ENCODE measurements at places on chromosomes 13 and 19.

- DNase-seq = no peak
These were observed 19.1 kb downstream of the DNAJC15 start for GRCh38 chr13:43042410-43042921.

DNA sequence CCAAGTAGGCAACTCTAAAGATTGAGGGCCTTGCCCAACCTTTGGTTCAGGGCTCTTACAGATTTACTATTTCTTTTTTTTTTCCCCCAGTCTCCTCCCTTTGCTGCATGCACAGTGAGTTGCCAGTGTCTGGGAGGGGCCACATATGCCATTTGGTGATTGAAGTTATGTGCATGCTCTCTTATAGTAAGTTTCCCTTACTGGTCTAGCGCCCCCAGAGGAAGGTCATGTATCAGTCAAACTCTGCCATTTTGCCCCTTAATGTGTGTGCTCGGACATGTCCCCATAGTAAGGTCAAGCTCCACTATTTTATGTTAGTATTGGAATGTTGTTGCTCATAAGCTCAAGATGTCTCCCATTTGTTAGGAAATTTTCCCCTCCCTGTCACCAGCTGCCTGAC is 1138.0 kb upstream of the SLC10A2 start:
- no peak for DNase-seq

GRCh38 chr13:109362616-109363015 is 423.8 kb downstream of the IRS2 start:
- DNase-seq = no peak

GRCh38 chr19:8459095-8459494 is 14.3 kb downstream of the HNRNPM start:
- DNase-seq = no peak

- no peak for DNase-seq
These were observed 548.7 kb downstream of the PCDH9 start for GRCh38 chr13:66681403-66681802.

- no peak for DNase-seq
These were observed 3.9 kb downstream of the NFIC start for GRCh38 chr19:3370214-3370720.

DNA sequence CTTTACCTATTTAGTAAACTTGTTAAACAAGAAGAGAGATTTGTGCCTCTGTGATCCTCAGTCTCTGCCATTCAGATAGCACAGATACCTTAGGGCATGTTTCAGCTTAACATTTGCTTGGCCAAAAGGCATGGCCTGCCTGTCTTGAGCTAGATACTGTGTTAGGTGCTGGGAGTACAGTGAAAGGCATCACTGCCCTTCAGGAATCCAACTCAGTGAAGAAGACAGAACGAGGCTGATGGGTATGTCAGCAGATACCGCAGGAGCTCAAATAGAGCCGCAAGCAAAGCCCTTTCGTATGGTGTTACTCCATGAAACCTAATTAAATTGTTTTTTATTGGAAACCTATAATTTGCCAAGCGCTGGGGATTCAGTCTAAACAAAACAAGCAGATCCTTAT is 12.9 kb downstream of the ZNF507 start:
- no peak for DNase-seq

- DNase-seq = no peak
These were observed 20.3 kb downstream of the RFX1 start for GRCh38 chr19:13985771-13986347.

- no peak for DNase-seq
These were observed 328.1 kb downstream of the TBC1D4 start for GRCh38 chr13:75153834-75154233.

- DNase-seq = peak; percentile 24
These were observed 40.3 kb downstream of the RCBTB2 start for GRCh38 chr13:48492470-48493065.

DNA sequence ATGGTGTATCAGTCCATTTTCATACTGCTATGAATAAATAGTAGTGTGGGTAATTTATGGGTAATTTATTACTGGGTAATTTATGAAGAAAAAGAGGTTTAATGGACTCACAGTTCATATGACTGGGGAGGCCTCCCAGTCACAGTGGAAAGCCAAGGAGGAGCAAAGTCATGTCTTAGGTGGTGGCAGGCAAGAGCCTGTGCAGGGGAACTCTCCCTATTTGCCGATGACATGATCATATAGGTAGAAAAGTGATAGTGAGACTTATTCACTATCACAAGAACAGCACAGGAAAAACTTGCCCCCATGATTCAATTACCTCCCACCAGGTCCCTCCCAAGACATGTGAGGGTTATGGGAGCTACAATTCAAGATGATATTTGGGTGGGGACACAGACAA is 1137.7 kb downstream of the UQCRFS1 start:
- DNase-seq = no peak

GRCh38 chr13:23619068-23619855 is 49.0 kb downstream of the TNFRSF19 start:
- no peak for DNase-seq

GRCh38 chr13:97223711-97224541 is 1.8 kb downstream of the MBNL2 start:
- DNase-seq = no peak

DNA sequence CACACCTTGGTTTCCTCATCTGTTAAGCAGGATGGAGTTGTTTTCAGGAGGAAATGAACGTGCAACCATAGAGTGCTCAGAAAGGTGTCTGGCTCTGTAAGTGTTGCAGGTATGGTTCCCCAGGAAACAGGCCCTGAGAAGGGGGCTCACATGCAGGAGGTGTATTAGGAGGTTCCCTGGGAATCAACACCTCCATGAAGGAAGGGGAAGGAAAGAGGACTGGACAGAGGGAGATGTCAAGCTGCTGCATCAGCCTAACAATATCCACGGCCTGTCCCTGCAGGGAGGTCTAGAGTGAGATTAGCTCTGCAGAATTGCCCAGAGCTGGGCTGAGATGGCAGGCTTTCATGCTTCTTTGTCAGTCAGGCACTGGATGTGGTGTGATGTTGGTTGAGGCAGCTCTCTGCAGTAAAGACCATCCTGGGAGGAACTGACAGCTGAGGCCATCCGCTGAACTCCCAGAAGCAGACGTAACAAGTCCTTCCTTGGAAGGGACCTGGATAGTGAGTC is 373.3 kb downstream of the ZNF536 start:
- no peak for DNase-seq

DNA sequence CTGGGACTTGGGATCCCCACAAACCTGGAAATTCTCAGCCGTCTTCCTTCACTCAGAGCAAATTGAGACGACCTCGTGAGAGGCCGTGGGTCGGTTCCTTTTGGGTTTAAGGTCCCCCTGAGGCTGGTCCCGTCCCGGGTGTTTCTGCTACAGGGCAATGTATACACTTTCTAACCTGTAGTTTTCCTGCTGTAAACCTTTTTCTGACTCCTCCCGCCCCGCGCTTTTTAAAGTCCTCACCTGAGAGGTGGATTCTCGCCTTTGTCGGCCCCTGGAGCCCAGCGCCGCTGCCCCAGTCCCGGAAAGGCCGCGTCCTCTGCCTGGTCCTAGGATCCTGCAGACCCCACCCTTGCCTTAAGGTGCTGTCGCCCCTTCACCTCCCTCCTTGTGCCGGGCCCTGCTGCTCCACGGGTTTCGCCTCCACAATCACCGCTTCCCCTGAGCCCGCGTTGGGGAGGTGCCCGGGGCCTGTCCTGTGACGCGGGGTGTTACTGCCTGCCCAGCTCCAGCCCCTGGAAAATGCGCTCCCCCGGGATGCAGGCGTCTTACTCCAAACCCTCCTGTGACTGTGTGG is 391 bp downstream of the ZNF761 start:
- DNase-seq = no peak

DNA sequence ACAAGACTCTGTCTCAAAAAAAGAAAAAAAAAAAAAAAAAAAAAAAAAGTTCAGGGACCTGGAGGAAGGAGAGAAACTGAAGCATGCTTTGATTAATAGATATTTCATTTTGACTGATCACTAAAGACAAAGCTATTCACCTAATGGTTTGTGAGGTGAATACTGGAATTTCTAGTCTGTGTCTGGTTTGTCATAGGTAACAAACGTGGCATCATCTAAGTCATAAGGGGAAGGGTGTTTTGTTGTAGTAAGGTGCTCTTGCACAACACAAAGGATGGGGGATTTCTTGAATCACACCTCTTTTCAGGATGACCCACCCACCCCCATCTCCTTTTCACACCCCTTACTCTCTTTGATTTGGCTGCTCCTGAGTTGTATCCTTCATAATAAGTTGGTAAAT is 13.8 kb upstream of the ZNF69 start:
- DNase-seq = no peak

GRCh38 chr19:39339674-39340073 is 2.5 kb upstream of the SAMD4B start:
- DNase-seq = no peak

DNA sequence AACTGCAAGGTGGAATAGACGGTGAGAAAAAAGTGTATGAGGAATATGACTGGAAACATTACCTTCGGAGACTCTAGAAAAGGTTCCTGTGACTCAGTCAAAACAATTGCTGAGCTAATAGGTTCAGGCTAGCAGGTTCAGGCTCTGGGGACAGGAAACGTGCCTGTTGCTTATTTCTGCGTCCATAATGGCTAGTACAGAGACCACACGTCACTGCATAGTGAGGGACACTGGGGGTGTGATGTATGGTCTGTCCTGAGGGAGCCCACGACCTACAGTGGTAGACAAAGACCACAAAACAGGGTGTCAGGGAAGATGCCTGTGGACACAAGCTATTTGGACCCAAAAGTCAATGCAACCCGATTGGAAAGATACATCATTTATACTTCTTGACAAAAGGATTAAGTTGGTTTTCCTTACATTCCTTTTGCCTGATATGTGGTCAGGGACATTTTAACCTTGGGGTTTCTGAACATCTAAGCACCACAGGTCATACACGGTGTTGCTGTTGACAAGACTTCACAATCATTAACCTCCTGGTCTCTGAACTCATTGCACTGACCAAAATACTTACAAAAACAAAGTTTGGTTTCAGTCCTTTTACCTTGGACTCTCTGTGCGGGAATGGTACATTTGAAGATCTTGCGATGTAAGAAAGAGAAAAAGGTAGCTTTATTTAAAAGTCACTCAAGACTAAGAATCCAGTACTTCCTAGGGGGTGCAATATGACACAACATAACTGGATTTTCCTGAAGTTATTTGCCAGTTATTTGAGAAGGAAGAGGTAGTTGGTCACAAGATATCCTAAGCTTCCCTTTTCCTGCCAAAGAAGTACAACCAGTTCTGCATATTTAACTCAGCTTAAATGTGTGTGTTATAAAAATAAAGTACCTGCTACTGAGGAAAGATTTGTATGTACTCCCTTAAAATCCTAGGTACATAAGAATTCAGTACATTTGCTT is 20.0 kb downstream of the CRYL1 start:
- DNase-seq = no peak

DNA sequence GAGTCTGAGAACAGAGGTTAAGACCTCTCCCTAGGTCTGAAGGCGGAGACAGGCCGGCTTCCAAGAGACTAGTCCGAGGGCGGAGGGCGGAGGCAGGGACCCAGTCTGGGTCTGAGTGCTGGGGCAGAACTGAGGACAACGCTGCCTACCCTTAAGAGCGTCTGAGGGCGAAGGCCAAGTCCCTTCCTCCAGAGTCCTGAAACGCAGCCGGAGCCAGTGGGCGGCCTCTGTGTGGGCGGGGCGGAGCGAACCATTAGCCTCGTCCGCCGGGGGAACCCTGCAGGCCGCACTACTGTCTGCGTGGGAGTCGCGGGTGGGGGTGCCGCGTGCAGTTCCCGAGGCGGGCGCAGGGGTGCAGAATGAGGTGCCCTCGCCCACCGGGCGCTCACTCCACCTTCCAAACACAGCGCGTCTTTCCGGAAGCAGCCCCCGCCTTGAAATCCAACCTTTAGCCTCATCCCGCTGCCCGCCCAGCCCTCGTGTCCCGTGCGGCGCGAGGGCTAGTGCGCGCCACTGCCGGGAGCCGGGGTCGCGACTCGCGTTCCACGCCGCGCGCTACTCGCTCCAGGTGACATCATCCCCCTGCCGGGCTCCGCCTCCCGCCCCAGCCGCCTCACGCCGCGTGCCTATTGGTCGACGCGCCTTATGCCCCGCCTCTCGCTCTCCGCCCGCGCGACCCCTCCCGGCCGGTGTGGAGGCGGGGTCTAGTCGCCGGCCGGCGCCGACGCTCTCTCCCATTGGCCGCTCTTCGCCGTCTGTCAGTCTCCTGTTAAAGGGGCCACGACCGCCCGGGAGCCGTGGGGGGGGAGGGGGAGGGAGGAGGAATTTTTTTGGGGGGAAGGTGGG is at the start of gene C19orf73:
Gene C19orf73 (minus strand): TSS at position 579 of the 846 bp plus-strand sequence. CDS start 121 bp downstream, at position 458.
- DNase-seq = peak; percentile 94

- peak; percentile 57 for DNase-seq
These were observed 3.5 kb downstream of the LYPD5 start for GRCh38 chr19:43798546-43799409.

DNA sequence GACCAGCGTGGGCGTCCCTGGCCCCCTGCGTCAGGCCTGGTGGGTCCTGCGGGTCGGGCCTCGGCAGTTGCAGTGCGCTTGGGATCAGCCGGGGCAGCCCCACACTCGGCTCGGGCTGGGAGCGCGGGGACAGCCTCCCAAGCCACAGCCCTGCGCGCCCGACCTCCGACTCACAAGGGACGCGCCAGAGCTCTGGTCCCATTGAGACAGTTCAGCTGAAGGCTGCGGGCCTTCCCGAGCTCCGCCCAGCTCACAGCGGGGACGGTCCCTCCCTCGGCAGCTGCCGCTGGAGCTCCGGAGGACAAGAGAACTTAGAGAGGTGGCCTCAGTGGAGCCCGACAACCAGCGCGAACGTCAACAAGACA is 45.7 kb upstream of the ZNF730 start:
- no peak for DNase-seq

DNA sequence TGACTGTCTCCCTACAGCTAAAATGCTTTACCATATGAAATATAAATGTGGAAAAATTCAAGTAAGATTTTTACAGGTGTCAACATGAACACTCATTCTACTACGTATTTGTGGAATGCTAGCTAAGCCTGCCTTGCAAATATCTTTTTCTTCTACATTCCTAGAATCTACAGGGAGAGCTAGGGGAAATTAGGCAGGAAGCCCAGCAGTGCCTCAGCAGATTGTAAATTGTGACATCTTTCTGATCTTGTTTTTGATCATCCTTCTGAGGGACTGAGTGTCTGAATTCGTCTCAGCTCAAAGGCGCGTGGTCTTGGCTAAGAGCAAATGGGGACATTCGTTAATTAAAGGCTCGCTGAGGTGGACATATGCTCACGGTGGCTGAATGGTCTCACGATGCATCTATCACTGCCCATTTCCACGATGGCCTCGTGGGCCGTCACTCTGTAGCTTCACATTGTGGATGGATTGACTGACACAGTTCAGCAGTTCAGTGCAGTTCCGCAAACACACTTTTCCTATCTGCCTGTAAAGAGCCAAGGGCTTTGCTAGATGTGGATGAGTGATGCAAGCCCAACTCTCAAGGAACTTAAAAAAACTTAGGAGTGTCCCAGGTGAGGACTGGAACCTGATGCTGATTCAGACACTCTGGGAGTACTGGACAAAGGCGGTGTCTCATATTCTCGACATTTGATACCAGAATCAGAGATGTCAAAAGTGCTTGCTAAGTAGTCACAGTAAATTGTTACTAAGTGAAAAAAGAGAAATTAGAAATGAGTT is 562.5 kb downstream of the EFNB2 start:
- DNase-seq = no peak

GRCh38 chr13:73851104-73851503 is 283.1 kb downstream of the KLF12 start:
- no peak for DNase-seq

Measured in stimulated activated CD4-positive, alpha-beta T cell treated with anti-CD3 and anti-CD28 coated beads, Interleukin-1b, Interleukin-23, amount 100 ng/mL, for 4 hours (primary cell).